ENCODE measurements at places on chromosomes 3 and 15. TPM values are rescaled to one million over a fixed set of nuclear protein-coding genes. Genes with fewer than 3 reads are reported as not detected.

SLC28A1 gene
- total RNA-seq, result not detected

KCNH8 gene
- total RNA-seq, result not detected

ESYT3 gene
- 0.43 TPM for total RNA-seq

STRIT1 gene
- total RNA-seq, result not detected

ATP8B4 gene
- total RNA-seq, result 0.24 TPM

PLSCR5 gene
- not detected for total RNA-seq

CGNL1 gene
- 0.43 TPM for total RNA-seq

SMCO1 gene
- not detected for total RNA-seq

ISG20 gene
- total RNA-seq, result 38.6 TPM

Data from tracheal epithelial cell (primary cell).